ENCODE measurements at places on chromosomes 1 and 21.

GRCh38 chr1:30371888-30372791, 351.2 kb downstream of the MATN1 start:
- DNase-seq = no peak

- no peak for DNase-seq
These were observed 885 bp downstream of the KRTAP10-3 start for GRCh38 chr21:44557491-44558328.

DNA sequence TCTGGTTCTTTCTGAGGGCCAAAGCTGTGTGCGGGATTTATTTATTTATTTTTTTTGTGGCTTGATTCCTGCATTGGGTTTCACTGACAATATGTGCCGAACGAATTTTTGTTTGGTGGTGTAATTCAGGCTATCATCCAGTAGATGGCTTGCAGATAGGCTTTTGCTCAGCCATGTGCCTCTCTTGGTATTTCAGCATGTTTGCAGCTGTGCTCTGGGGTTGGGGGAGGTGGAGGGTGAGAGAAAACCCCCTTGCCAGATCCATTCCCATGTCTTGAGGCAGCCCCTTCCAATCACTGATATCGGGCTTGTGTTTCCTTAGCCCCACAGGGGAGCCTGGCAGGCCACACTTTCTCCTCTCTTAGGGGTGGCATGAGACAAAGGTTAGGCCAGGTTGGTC, 302.4 kb downstream of the PTGER3 start:
- no peak for DNase-seq

DNA sequence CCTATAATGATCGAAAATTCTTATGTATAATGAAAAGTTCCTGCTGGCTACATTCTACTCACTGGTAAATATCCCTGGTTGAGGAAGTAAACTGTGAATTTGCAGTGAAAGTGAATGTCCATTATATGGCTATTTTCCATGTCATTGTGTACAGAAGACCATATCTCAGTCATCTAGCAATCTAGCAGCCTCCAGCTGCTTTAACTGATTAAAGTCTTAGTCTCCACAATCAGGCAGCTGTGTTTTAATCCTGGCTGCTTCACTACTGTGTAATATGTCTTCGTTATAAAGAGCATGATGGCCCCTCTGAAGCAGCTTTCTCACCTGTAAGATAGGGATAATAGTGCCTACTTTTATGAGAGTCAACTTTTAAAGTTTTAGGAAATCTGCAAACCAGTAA, 11.4 kb downstream of the CLCA2 start:
- DNase-seq = no peak

DNA sequence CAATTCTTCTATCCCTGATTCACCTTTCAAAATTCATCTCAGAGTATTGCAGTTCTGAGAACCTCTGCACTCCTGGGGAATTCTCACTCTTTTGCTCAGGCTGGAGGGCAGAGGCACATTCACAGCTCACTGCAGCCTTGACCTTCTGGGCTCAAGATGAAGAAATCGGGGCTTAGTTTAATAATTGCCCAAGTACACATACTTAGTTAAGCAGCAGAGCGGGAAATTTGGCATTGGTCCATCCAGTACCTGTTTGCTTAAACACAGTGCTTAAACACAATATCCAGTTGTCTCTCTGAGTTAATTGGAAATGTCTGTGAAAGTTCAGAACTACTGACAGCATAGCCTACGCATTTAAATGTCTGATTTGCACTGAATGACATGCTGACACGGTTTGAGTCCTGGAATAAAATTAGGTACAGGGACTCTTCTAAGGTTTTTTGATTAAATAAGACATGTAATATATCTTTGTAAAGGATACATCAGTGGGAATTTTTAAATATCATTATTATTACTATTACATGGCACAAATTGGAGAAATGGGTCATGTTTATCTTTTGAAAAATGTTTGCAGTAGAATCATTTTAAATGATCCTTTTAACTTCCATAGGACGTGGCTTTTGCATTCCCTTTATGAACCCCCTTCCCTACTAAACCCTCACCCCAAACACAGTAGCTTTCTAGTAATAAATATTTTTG, 337.4 kb downstream of the SRGAP2C start:
- DNase-seq = no peak

DNA sequence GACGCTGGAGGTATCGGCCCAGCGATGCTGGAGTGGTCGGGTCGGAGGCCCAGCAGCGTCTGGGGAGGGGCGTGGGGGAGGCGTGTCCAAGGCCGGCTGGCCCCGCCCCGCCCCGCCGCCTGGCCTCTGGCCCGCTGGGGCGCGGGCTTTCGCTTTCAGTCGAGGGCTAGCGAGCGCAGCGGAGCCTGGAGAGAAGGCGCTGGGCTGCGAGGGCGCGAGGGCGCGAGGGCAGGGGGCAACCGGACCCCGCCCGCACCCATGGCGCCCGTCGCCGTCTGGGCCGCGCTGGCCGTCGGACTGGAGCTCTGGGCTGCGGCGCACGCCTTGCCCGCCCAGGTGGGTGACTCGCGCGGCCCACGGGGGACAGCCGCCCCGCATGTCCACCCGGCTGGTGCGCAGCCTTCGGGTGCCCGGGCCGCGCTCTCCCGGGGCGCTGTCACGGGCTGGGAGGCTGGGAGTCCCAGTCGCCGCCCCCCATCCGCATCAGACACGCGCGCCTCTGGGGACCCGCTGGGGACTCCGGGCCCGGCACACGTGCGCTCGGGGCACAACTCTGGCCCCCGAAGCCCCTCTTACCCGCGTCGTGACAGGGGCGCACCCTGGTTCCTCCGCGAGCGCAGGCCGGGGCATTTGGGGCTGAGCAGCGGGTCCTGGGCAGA, at the start of gene TNFRSF1B:
Gene TNFRSF1B (plus strand): TSS at position 158 of the 659 bp plus-strand sequence. CDS start 101 bp downstream, at position 259.
- no peak for DNase-seq

GRCh38 chr1:205118752-205119151, 3.0 kb downstream of the RBBP5 start:
- no peak for DNase-seq

GRCh38 chr1:115413208-115413607, 75.2 kb upstream of the NGF start:
- DNase-seq = no peak

- DNase-seq = no peak
These were observed 253.8 kb upstream of the PLXNA2 start for GRCh38 chr1:208497866-208498541.

DNA sequence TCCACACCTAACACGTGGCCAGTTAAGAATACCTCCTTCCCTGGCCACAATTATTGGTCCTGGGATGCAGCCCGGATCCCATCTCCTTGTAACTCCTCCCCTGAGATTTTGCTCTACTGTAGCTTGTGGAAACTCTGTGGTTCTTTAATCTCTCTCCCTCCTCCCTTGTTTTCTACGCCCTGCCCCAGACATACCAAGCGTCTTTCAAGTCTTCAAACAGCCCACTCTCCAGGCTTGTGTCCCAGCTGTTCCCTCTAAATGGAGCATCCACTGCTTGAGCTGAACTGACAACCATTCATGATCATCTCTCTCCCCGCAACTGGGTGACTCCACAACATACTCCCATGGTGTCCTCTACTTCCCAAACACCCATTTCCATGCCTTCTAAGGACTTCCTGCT, 111.6 kb downstream of the SIPA1L2 start:
- DNase-seq = no peak

DNA sequence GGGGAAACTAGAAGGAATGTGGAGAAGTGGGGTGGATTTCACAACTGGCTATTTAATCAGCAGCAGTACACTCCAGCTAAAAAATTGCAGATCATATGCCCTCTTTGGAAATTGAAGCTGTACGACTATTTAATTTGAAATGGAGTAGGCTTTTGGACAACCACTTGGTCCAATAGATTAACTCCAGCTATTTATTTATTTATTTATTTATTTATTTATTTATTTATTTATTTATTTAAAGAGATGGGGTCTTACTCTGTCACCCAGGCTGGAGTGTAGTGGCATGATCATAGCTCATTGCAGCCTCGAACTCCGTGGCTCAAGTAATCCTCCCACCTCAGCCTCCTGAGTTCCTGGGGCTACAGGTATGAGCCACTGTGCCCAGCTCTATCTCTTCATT, 312.3 kb downstream of the KCNH1 start:
- no peak for DNase-seq

Measured in RCC 7860 (cell line).